ENCODE measurements at places on chromosomes 4 and X. TPM values are rescaled to one million over a fixed set of nuclear protein-coding genes. Genes with fewer than 3 reads are reported as not detected.
A peak's percentile ranks its signal among the peaks of the same experiment; 100 is the strongest.

- H3K4me1 ChIP-seq = peaks cover 11% of the 10 kb centered on the region
- H3K4me3 ChIP-seq = no peak overlapping the region
- H3K27me3 ChIP-seq = no peaks in the 10 kb centered on the region
- peak; percentile 23 for DNase-seq
- H3K36me3 ChIP-seq = no peaks in the 10 kb centered on the region
Measured at GRCh38 chr4:47824840-47825239, 13.0 kb downstream of the CORIN start.

GRCh38 chr4:36930562-36931111 is 313.9 kb upstream of the NWD2 start:
- DNase-seq = no peak
- no peak overlapping the region for H3K27ac ChIP-seq
- no peaks in the 10 kb centered on the region for H3K27me3 ChIP-seq
- H3K4me1 ChIP-seq = no peaks in the 10 kb centered on the region
- no peaks in the 10 kb centered on the region for H3K36me3 ChIP-seq
- no peak overlapping the region for H3K4me3 ChIP-seq

DNA sequence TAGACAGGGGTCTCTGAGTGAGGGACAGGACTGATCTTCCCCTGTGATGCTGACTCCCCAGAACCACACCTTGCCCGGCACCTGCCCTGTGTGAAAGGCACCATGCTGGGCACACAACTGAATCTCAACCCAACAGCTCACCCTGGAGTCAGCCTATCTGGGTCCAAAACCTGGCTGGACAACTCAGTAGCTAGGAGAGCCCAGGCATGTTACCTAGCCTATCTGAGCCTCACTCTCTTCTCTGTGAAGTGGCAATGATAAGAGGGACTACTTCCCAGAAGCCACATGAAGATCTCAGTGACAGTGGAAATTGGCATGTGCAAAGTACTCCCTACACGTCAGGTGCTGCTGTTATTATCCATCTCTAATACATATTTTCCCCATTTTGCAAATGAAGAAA is 44.8 kb upstream of the PPP2R2C start:
- H3K4me3 ChIP-seq = no peak overlapping the region
- H3K27ac ChIP-seq = no peak overlapping the region
- H3K36me3 ChIP-seq = no peaks in the 10 kb centered on the region
- no peaks in the 10 kb centered on the region for H3K27me3 ChIP-seq

GRCh38 chr4:164623099-164623498 is 130.8 kb upstream of the SMIM31 start:
- no peak for DNase-seq
- H3K4me1 ChIP-seq = peaks cover 5% of the 10 kb centered on the region
- H3K36me3 ChIP-seq = no peaks in the 10 kb centered on the region
- no peak overlapping the region for H3K27ac ChIP-seq
- H3K4me3 ChIP-seq = no peak overlapping the region

DNA sequence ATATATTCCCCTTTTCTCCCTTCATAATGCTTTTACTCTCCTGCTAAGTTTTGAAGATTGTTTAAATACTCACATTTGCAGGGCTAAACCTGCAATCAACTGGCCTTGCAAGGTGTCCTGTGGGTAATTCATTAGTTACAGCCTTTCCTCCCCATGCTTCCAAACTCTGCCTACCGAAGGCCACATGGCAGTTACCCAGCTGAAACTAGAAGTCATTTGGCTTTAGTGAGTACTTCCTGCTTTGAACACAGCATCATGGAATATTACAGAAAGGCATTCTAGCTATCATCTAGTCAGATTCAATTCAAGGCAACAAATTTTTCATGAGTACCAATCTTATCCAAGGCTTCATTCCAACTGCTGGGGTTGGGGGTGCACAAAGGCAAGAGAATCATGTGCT is 55.6 kb downstream of the SRPX start:
- H3K27me3 ChIP-seq = no peaks in the 10 kb centered on the region
- H3K36me3 ChIP-seq = no peaks in the 10 kb centered on the region
- no peak overlapping the region for H3K27ac ChIP-seq

DNA sequence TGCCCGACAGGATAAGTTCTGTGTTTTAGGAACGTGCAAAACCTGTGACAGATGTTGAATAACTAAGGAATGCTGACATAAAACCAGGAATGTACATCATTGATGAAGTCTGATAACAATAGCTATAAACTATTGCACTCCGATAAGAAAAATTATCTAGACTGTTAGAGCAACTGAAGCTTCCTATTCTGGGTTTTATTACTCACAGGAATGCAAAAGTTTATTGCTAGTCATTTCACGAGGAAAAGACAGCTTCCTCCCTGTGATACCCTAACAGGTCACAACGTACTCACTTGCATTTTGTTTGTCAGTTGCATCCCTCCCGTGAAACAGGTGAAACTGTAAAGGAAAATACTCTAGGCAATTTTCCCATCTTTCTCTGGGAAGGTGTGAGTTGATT is 65.9 kb downstream of the CLDN22 start:
- H3K36me3 ChIP-seq = no peaks in the 10 kb centered on the region
- H3K27ac ChIP-seq = no peak overlapping the region
- no peaks in the 10 kb centered on the region for H3K27me3 ChIP-seq
- no peak overlapping the region for H3K4me3 ChIP-seq
- no peak for DNase-seq

GRCh38 chr4:143391895-143392294 is 55.2 kb downstream of the GAB1 start:
- H3K4me3 ChIP-seq = no peak overlapping the region
- H3K4me1 ChIP-seq = peaks cover 11% of the 10 kb centered on the region
- DNase-seq = no peak
- H3K27me3 ChIP-seq = no peaks in the 10 kb centered on the region

GRCh38 chr4:53478671-53479456 is 101.4 kb downstream of the FIP1L1 start:
- no peak overlapping the region for H3K27ac ChIP-seq
- no peak for DNase-seq
- H3K4me1 ChIP-seq = peaks cover 16% of the 10 kb centered on the region
- no peaks in the 10 kb centered on the region for H3K36me3 ChIP-seq

DNA sequence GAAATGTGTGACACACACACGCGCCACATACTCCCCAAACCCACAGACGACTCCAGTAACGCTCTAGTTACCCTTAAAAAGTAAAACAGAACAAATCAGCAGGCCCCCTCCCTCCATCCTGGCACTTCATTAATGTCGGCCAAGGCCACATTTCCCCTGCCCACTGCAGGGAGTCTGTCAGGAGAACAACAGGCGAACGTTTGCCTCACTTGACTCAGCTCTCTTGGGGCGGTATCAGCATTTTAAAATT is 671 bp upstream of the FHIP1A start:
- DNase-seq = no peak
- H3K36me3 ChIP-seq = no peaks in the 10 kb centered on the region
- peaks cover 6% of the 10 kb centered on the region for H3K4me1 ChIP-seq
- H3K27me3 ChIP-seq = peaks cover 22% of the 10 kb centered on the region
- H3K4me3 ChIP-seq = peak overlapping the region; percentile 91
- no peak overlapping the region for H3K27ac ChIP-seq

- DNase-seq = no peak
- no peak overlapping the region for H3K27ac ChIP-seq
- H3K27me3 ChIP-seq = no peaks in the 10 kb centered on the region
- no peaks in the 10 kb centered on the region for H3K4me1 ChIP-seq
- no peaks in the 10 kb centered on the region for H3K36me3 ChIP-seq
Measured at GRCh38 chr4:183591301-183591700, 67.7 kb downstream of the RWDD4 start.

DNA sequence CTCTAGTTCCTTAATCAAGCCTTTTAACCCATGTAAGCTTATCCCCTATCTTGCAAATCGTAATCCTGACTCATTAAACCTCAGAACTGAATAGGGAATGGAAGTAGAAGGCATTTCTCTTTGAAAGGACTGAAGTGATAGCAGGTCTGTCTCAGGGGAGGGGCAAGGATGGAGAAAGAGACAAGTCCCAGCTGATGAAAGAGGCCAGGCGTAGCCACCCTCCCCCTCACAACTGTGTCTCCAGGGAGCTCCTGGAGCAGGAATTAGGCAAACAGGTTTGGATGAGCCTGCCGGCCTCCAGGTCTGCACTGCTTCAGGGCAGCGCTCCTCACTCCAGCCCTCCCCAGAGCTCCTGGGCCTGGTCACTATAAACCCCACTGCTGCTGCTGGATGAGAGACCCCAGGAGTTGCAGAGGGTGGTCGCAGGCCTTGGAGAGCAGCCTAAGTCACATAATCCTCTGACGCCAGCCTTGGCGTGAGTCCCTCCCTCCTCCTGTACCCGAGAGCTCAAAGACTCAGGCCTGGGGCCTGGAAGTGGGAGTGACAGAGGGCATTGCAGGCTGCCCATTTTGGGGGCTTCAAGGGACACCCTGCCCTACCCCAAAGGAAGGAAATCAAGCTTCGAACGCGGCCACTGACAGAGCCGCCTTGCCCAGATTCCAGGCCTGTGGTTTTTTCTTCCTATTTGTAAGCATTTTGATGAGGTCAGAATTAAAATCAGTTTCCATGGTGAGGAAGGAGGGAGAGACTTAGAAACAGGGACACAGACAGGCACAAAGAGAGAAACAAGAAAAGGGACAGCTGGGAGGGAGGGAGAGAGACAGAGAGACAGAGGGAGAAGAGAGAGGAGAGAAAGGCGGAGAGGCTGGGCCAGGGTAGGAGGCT is 21.2 kb upstream of the MSX1 start:
- no peaks in the 10 kb centered on the region for H3K36me3 ChIP-seq
- no peak overlapping the region for H3K4me3 ChIP-seq
- peaks cover 52% of the 10 kb centered on the region for H3K27me3 ChIP-seq

DNA sequence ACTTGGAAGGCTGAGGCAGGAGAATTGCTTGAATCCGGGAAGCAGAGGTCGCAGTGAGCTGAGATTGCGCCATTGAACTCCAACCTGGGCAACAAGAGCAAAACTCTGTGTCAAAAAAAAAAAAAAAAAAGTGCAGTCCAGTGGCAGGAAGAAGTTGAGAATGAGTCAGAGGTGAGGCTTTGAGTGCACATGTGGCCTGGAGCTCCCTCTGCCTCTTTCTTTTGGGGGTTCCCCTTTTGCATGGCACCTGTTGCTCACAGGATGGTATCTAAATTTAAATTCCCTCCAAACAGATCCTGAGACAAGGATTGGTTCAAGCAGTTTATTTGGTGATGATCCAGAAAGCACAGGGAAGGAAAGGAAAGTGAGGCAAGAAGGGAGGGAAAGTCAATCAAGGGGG is 151.4 kb upstream of the STX18 start:
- peaks cover 4% of the 10 kb centered on the region for H3K4me1 ChIP-seq
- H3K27ac ChIP-seq = no peak overlapping the region
- no peak for DNase-seq
- no peaks in the 10 kb centered on the region for H3K36me3 ChIP-seq
- peaks cover 94% of the 10 kb centered on the region for H3K27me3 ChIP-seq

DNA sequence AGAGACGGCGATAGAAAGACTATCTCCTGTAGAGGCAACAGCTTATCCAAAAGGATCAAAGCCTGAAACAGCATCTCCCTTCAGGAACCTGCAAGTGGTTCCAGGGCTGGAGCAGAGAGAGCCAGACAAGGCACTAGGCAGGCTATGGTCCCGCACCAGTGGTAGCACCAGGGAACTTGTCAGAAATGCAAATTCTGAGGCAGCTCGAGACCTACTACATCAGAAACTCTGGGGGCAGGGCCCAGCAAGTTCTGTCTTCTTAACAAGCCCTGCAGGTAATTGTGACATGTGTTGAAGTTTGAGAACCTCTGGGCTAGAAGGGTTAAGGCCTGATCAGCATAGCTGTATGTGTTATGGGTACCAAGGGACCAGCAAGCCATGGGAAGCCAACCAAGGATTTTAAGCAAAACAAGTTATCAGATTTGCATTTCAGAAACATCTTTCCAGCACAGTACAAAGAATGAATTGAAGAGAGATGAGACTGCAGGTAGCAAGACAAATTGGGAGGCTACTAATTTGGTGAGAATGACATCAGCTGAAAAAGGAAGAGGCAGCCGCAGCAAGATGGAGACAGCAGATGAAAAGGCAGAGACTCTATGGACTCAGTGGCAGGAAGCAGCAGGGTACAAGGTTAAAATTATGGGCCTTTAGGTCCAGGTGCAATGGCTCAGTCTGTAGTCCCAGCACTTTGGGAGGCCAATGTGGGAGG is 139.7 kb downstream of the TSPAN5 start:
- H3K4me1 ChIP-seq = peaks cover 25% of the 10 kb centered on the region
- no peak overlapping the region for H3K27ac ChIP-seq
- no peak overlapping the region for H3K4me3 ChIP-seq
- H3K27me3 ChIP-seq = no peaks in the 10 kb centered on the region
- no peak for DNase-seq
- H3K36me3 ChIP-seq = no peaks in the 10 kb centered on the region

- H3K36me3 ChIP-seq = no peaks in the 10 kb centered on the region
- no peak overlapping the region for H3K4me3 ChIP-seq
- no peaks in the 10 kb centered on the region for H3K27me3 ChIP-seq
- H3K4me1 ChIP-seq = no peaks in the 10 kb centered on the region
Measured at GRCh38 chr4:8217246-8217511, 18.1 kb downstream of the SH3TC1 start.

GRCh38 chr4:83758285-83758684 is 222.4 kb downstream of the GPAT3 start:
- no peak for DNase-seq
- no peak overlapping the region for H3K27ac ChIP-seq
- H3K36me3 ChIP-seq = no peaks in the 10 kb centered on the region
- no peak overlapping the region for H3K4me3 ChIP-seq
- H3K27me3 ChIP-seq = no peaks in the 10 kb centered on the region
- H3K4me1 ChIP-seq = no peaks in the 10 kb centered on the region

- no peak overlapping the region for H3K27ac ChIP-seq
- no peaks in the 10 kb centered on the region for H3K27me3 ChIP-seq
- no peak overlapping the region for H3K4me3 ChIP-seq
- DNase-seq = no peak
- peaks cover 11% of the 10 kb centered on the region for H3K4me1 ChIP-seq
Measured at GRCh38 chr4:135927651-135928050, 1604.6 kb downstream of the PCDH18 start.

PPEF2 gene
- total RNA-seq = not detected

PAK3 gene
- 12.5 TPM for total RNA-seq

SYTL5 gene
- total RNA-seq = 1.7 TPM

IQCM gene
- 0.26 TPM for total RNA-seq

DUSP21 gene
- total RNA-seq = not detected

CYLC1 gene
- total RNA-seq = not detected

HADH gene
- 49.9 TPM for total RNA-seq
